ENCODE measurements at places on chromosomes 2 and 18.

GRCh38 chr2:19356545-19357401, 1.6 kb downstream of the OSR1 start:
- DNase-seq = peak; percentile 36

DNA sequence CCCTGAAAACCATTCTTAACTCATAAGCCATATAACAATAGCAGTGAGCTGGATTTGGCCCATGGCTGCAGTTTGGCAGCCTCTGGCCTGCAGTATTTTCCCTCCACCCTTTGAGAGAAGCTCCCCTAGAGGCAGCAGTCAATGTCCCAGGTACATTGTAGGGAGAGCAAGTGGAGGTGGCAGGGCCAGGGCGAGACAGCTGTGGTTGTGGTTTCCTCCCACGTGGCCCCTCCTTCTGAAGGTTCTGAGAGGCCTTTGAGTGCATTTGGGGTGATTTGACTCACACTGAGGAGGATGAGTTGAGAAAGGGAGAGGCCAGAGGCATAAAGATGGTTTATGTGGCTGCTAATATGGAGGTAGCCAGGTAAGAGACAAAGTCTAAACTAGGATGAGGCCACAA, 45.5 kb upstream of the LDAH start:
- DNase-seq = no peak

- no peak for DNase-seq
These were observed 153.3 kb upstream of the MAP3K20 start for GRCh38 chr2:172922306-172922705.

DNA sequence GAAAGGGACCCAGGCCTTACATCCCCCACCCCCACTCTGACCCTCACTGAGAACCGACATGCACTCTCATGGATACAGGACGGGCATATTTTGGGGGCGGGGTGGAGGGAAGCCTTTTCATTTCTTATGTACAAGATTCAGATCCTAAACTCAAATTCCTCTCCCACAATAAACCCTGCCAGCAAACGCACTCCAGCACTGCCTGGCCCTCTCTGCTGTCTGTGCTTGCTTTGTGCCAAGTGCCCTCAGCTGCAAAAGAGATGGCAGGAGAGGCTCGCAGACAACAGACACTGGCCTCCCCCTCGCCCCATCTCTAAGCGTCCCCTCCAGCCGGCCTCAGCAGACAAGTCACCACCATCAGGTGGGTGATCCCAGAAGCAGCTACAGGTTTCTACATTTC, 42.4 kb downstream of the FAM168B start:
- no peak for DNase-seq

GRCh38 chr2:10884574-10884975, 27.2 kb upstream of the KCNF1 start:
- DNase-seq = no peak

GRCh38 chr2:104836841-104837240, 17.1 kb upstream of the POU3F3 start:
- DNase-seq = no peak

DNA sequence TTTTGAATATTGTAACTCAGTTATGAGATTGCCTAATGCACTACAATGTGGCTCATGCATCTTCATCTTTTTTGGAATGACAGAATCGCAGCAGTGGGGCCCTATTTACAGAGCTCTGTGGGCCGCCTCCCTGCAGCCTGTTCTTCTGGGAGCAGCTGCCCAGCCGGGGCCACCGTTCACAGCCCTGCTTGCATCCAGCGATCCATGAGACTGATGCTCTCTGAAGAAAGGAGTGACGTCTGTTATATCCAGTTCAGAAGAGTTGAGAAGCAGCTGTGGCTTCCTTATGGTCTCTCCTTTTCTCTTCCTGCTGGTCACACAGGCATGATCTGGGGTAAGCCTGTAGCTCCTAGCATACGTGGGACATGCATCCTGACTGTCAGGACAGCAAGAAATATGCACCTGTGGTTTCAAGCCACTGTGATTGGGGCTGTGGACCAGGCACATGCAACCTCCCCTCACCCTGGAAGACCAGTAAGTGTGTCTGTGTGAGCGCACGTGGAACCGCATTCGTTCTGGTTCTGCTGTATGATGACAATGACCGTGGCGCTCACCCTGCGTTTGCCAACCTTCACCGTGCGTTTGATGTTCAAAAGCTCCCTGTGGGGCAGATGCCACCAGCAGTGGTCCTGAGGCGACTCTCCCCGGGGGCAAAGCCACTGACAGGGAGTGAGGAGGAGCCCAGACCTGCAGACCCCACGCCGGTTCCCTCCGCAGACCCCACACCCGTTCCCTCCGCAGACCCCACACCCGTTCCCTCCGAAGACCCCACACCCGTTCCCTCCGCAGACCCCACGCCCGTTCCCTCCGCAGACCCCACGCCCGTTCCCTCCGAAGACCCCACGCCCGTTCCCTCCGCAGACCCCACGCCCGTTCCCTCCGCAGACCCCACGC, 189.8 kb downstream of the TMEM18 start:
- no peak for DNase-seq

- no peak for DNase-seq
These were observed 42.3 kb upstream of the DOK6 start for GRCh38 chr18:69358212-69358895.

GRCh38 chr2:68936427-68936826, 16.3 kb downstream of the GKN2 start:
- DNase-seq = peak; percentile 37

DNA sequence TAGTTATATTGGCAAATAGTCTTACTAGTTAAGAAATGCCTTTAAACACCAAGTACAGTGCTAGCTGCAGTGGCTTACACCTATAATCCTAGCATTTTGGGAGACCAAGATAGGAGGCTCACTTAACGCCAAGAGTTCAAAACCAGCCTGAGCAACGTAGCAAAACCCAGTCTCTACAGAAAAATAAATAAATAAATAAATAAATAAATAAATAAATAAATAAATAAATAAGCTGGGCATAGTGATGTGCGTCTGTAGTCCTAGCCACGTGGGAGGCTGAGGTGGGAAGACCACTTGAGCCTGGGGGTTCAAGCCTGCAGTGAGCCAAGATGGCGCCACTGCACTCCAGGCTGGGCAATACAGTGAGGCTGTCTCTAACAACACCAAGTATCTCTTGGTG, 158.6 kb upstream of the ALPP start:
- no peak for DNase-seq

- DNase-seq = peak; percentile 59
These were observed 51.2 kb downstream of the INHBB start for GRCh38 chr2:120396861-120397811.

- DNase-seq = no peak
These were observed 42.2 kb upstream of the OTOF start for GRCh38 chr2:26520148-26520449.

DNA sequence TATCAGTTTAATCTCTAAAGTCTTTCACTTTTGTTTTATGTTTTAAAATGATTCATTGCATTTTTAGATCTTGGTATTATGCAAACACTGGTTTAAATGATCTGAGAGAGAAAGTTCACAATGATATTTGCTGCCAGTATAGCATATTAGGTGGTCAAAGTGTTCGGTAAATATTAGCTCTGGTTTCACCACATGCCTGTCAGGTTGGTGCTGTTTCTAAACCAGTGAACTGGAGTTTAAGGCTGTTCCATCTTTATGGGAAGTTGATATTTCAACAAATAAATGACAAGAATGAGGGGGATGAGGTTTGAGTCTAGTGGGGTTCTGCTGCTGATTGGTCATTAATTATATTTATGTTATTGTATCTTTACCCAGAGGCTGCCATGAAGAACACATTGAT, 436.4 kb downstream of the DCDC2C start:
- DNase-seq = no peak

- DNase-seq = peak; percentile 29
These were observed 255.3 kb upstream of the AGAP1 start for GRCh38 chr2:235238537-235238936.

DNA sequence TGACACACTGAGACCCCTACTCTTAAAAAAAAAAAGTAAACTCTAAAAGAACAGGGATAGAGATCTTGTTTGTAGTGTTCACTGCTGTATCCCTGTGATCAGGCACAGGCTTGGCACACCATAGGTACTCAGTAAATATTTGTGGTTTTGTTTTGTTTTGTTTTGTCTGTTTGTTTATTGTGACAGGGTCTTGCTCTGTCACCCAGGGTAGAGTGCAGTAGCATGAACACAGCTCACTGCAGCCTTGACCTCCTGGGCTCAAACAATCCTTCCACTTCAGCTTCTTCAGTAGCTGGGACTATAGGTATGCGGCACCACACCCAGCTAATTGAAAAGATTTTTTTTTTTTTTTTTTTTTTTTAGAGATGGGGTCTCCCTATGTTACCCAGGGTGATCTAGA, 3.4 kb downstream of the FKBP1B start:
- DNase-seq = no peak

DNA sequence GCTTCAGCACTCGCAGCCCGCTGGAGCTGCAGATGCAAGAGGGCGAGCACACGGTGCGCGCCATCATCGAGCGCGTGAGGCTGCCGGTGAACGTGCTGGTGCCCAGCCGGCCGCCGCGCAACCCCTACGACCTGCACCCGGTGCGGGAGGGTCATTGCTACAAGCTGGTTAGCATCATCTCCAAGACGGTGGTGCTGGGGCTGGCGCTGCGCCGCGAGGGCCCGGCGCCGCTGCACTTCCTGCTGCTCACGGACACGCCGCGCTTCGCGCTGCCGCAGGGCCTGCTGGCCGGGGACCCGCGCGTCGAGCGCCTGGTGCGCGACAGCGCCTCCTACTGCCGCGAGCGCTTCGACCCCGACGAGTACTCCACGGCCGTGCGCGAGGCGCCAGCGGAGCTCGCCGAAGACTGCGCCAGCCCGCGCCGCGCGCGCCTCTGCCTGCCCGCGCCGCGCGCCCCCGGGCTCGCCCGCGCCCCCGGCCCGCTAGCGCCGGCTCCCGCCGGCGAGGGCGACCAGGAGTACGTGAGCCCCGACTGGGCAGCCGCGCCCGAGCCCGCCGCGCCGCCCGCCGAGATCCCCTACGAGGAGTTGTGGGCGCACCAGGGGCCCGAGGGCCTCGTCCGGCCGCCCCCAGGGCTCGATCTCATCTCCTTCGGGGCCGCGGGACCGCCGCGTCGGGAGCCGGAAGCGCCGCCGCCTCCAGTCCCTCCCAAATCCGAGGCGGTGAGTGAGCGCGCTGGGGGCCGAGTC, 11.8 kb downstream of the GAREM2 start:
- peak; percentile 72 for DNase-seq

- DNase-seq = no peak
These were observed 675.6 kb upstream of the VRK2 start for GRCh38 chr2:57370882-57371585.

GRCh38 chr2:233811732-233812131, 33.6 kb downstream of the MROH2A start:
- no peak for DNase-seq

- DNase-seq = no peak
These were observed 30.5 kb downstream of the PXDN start for GRCh38 chr2:1713839-1714236.

DNA sequence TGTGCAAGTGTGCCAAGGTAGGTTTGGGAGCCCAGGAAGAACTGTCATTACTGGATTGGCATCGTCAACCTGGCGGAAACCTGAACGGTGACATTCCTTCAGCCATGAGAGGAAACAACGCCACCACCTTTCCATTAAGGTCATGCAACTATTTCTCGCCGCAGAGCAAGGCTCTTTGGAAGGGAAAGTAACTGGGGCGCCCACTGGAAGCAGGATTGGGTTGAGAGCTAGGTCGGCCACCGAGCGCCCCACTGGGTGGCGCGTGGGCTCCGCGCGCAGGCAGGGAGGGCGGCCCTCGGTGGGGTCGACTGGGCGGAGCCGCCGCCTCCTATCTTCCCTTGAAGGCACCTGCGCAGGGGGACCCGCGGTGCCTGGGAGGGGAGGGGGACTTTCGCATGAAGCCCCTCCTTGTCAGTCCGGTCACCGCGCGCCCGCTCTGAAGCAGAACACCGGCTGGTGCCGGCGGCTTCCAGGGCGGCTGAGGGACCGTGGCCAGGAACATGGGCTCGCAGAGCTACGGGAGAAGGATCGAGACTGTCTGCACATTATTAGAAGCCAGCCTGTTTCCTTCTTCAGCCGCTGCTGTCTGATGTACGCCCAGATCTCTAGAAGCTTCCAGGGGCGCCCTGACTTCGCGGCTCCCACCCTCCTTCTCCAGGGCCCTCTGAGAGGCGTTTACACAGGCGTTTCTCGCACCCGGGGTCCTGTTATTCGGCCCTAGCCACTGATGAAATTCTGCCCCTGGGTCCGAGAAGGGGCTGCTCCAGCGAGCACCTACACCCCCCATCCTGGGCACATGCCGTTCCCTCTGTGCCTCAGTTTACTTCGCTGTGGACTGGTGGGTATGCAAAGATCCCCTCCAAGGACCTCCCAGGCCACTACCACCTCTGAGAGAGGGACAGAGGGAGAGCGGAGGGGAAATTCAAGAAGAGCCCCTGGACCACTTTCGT, 27.3 kb upstream of the MAL start:
- no peak for DNase-seq

DNA sequence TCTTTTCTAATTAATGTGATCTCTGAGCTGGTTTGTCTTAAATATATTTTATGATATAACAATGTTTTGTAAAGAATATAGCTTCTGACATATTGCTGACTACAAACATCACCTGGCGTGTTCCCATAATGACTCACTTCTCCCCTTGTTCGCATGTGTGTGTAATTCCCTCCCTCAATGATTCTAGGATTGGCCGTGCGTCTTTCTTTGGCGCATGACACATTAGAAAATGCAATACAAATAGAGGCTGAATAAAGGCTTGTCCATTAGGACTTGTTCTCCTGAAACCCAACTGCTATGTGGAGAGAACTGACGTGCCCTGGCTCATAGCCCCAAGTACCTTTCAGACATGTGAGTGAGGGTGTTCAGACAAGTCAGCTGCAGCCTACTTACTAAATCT, 159.7 kb upstream of the CDH20 start:
- no peak for DNase-seq

DNA sequence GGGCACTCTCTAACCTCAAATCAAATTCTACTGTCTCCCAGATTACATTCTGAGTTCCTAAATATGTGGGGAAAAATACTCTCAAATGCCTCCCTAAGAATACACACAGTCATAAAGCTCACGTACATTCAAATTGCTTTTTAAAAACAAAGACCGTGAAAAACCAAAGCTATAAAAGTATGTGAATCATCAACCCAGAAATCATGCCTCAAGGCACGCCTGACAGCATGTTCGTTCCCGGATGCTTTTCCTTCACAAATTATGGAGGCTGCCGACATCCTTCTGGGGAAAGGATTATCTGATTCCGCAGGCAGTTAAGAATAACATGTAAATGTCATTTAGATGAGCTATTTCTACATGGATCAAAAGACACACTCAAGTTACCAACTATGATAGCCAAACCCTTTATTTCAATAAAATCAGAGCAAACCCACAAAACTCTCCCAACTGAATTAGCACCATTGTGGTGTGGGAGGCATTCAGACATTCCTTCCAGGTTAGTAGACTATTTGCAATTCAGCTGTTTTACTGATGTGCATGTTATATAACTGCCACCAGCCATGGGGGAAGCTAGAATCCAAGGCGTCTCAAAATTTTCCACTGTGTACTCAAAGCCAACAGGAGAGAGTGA, 398.2 kb upstream of the TRIB2 start:
- peak; percentile 80 for DNase-seq

DNA sequence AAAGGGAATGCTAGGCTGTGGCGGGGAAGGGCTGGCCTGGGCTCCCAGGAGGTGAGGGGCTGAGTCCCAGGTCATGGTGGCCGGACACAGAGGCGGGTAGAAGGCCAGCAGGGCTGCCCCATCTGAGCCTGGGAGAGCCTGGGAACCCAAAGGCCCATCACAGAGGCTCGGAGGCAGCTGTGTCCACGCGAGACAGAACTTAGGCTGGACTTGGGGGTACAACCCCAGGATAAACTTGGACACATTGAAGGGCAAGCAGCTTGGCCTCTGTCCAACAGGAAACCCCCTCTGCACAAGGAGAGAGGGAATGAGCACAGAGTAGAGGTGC, 95.9 kb downstream of the ZFP36L2 start:
- no peak for DNase-seq

GRCh38 chr2:214839464-214839863, 30.0 kb upstream of the BARD1 start:
- DNase-seq = no peak
